DMS153 (cell line): ENCODE measurements at places on chromosomes 2 and 18.

DNA sequence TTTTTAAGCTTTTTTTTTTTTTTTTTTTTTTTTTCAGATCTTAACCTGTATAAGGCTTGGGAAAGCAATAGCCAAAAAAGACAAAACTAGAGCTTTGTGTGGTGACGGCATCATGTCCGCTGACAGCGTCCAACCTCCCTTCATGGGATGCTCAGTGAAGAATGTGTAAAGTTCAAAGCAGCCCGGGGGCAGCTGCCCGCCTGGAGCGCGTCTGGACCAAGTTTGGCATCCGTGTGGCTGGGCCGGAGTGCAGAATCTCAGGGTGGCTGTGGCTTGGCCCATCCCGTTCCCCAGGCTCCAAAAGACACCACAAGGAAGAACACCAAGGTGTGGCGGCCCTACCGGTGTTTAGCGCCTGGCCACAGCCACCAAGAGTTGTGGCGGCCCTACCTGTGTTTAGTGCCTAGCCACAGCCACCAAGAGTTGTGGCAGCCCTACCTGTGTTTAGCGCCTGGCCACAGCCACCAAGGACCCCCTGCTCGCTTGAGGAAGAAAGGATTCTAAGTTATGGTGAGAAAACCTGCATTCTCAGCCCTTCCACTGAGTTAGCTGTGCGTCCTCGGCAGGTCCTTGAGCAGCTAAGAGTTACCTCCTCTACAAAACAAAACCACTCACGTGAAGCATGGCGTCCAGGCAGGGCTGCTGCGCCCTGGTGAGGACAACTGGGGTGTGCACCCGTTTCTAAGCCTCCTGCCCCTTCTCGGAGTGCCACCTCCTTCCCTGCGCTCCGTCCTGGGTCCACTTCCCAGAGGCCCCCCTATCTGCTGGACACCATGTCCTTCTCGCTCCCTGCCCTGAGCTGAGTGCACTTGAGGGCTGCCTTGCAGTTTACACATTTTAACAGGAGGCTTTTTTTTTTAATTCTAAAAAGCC is 103.6 kb upstream of the SALL3 start:
- no peak for DNase-seq

GRCh38 chr2:203626952-203627681 is 79.3 kb upstream of the CD28 start:
- DNase-seq: no peak

DNA sequence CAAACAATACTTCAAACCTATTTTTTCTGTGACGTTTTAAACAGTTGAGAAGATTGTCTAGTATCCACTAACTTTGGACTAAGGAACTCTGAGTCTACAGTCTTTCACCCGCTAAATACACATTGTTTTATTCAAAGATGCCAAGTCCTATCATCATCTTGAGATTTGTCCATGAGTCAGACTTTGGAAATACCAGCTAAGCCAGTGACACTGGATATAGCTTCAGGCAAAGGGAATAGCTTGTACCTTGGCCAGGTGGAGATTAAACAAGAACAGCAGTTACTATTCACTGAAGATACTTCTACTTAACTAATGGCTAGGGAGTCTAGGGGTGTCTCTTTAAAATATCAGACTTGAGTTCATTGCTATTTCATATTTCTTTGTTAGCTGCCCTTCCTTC is 137.5 kb downstream of the COMMD1 start:
- no peak for DNase-seq

- DNase-seq: peak; percentile 52
Observed at GRCh38 chr2:237996021-237996593, 29.3 kb downstream of the UBE2F start.

- DNase-seq: no peak
Observed at GRCh38 chr2:168723275-168723899, 79.0 kb upstream of the NOSTRIN start.

DNA sequence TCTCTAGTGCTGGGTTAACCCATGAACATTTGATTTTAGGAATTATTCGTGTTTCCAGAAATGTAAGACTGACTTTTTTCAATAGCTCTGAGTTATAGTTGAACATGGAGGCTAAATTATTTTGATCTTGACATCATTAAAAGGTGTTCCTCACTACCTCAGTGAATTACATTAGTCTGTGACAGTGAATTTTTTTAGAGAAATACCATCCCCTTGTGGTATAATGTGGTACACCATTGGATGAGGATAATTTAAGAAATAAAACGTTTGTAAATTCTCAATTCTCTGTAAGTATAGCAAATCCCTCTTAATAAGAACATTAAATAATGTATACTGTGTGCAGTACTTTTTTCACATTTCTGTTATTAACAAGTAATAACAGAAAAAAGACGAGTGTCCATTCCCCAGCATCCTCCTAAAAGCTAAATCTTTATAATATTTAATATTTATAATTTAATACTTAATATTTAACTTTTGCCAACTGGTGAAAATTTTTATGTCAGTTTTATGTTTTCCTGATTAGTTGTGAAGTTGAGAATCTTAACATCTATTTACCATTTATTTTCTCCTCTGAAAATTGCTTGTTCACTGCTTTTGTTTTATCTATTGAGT is 70.3 kb upstream of the CWC22 start:
- DNase-seq: peak; percentile 29

- DNase-seq: no peak
Observed at GRCh38 chr2:16546128-16546754, 119.4 kb downstream of the CYRIA start.

DNA sequence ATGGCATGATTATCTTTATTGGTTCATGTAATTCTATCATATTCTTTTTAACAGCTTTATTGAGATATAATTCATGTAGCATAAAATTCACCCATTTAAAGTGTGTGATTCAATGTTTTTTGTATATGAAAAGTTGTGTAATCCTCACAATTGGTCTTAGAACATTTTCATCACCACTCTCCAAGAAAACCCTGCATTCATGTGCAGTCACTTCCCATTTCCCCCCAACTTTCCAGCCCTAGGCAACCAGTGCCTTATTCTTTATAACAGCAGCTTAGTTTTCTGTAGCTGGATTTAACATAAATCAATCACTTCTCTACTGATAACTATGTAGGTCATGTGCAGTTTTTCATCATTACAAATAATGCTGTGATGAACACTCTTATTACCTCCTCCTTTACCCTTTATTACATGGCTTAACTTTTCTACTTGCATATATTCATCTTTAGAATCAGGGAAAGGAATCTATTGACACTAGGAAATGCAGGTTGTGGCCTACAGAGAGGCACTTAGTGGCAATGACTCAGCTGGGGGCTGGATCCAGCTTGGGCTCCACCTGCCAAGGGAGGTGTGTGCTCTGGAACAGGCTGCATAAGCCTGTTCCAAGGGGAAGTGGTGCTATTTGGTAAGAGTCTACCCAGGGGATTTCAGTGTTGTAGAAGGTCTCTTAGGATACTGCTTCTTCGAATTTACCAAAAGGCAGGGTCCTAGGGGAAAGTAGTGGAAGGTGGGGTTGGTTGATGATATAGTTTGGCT is 89.1 kb downstream of the ETAA1 start:
- peak; percentile 43 for DNase-seq

- DNase-seq: no peak
Observed at GRCh38 chr2:88010136-88010535, 6.2 kb downstream of the RNU2-63P start.

GRCh38 chr2:44347526-44347925 is 13.8 kb downstream of the PREPL start:
- DNase-seq: no peak

GRCh38 chr18:51712821-51713220 is 515.3 kb upstream of the MEX3C start:
- no peak for DNase-seq

GRCh38 chr2:9331704-9332103 is 91.6 kb downstream of the ITGB1BP1 start:
- DNase-seq: no peak

DNA sequence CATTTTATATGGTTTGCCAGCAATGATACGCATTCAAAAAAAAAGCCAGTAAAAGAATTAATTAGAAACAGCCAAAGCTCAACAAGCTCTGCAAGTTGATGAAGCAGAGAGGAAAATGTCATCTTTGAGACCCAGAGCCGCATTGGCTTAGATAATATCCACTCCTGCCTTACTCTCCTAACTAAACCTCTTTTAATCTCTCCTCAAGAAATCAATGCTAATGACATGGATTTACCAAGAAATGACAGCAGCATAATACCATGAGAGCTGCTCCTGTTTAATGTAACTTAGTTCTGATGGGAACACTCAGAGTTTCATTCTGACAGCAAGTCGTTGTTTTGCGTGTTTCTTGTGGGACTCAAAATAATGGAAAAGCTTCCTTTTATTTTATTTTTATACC is 1099.4 kb upstream of the PIK3C3 start:
- DNase-seq: no peak

GRCh38 chr2:72292433-72292832 is 144.8 kb upstream of the CYP26B1 start:
- DNase-seq: no peak

- DNase-seq: peak; percentile 62
Observed at GRCh38 chr18:9943311-9943710, 29.5 kb downstream of the VAPA start.

DNA sequence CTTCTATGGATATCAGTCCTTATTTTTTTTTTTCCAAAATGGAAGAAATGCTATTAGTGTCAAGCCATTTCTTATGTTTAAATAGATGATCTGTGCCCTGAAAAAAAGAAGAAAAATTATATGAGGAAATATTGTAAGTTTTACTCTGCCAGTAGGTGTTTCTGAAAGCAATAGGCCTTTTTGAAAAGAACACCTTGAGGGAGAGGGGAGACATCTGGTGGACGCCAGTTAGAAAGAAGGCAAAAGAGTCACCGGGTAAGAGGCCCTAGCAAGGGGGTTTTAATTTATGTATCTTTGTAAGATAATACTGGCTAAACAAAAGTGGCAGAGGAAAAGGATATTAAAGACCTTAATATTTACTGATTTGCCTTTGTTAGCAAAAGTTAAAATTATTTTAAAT is 56.1 kb downstream of the DYNAP start:
- DNase-seq: peak; percentile 7

DNA sequence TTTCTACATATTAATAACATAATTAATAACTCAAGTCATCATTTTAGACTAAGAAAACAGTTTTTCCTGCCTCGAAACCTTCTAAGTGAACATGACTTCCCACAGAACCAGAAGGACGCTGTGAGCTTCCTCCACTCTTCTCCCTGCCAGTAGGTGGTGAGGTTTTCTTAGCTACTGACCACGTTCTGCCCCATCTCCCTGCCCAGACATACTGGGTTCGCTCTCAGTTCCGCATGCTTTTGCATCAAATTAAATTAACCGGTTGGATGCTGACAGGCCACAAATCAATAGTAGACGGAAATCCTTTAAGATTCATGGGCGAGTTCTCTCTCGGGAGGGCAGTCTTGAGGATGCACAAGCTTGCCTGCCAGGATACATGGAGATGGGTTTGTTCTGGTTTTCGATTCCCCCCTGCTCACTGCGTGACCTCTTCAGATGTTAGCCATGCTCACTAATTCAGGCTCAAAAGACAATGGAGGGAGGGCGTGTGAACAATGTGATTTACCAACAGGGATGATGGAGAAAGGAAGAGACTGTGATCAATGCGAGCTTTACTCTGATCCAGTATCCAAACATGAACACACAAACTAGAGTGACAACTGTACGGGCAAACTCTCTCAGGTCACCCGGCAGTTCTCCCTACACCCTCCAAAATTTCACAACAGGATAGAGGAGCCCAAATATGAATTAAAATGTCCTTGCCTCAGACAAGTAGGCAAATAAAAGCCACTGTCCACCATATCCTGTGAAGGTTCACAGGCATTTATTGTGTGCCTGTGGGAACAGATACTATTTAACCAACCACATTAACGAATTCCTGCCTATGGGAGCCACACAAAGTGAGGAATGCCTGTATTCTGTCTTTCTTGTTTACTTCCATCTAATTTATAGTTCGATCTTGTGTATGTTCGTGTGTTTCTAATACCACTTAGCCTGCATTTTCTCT is 375.7 kb downstream of the EIPR1 start:
- peak; percentile 8 for DNase-seq

DNA sequence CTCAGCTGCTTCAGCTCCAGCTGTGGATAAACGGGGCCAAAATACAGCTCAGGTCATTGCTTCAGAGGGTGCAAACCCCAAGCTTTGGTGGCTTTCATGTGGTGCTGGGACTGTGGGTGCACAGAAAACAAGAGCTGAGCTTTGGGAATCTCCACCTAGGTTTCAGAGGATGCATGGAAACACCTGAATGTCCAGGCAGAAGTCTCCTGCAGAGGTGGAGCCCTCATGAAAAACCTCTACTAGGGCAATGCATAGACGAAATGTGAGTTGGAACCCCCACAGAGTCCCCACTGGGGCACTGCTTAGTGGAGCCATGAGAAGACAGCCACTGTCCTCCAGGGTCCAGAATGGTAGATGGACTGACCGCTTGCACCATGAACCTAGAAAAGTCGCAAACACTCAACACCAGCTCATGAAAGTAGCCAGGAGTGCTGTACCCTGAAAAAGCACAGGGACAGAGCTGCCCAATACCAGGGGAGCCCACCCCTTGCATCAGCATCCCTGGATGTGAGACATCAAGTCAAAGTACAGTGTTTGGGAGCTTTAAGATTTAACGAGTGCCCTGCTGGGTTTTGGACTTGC is 147.9 kb upstream of the SOX11 start:
- DNase-seq: no peak

GRCh38 chr2:46569766-46570165 is 90.4 kb downstream of the TMEM247 start:
- no peak for DNase-seq

- DNase-seq: no peak
Observed at GRCh38 chr2:132692816-132693215, 22.8 kb upstream of the LYPD1 start.

- DNase-seq: no peak
Observed at GRCh38 chr2:13266166-13266565, 549.4 kb downstream of the TRIB2 start.

DNA sequence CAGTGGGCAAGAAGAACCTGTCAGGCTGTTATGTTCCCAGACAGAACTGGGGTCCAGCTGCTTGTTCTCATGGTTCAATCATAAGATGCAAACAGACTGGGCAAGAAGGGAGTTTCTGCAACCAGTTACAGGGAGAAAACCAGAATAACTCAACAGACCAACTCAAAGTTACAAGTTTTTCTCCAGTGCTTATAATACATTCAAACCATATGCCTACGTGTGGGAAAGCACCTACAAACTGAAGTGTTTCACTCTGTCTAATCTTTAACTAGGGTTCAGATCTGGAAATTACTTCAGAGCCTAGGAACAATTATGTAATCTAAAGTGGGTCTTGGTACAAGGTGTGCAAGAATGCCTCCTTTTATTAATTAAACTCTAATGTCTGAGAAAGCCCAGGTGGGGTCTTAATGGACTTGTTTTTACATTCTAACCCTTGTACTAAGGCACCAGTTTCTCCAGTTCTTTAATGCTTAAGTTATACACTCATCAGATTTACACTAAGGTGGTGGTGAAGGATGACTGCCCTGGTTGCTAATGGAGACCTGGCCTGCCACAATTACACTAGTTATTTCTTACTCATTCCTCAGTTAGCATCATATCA is 951.9 kb downstream of the TSN start:
- no peak for DNase-seq

DNA sequence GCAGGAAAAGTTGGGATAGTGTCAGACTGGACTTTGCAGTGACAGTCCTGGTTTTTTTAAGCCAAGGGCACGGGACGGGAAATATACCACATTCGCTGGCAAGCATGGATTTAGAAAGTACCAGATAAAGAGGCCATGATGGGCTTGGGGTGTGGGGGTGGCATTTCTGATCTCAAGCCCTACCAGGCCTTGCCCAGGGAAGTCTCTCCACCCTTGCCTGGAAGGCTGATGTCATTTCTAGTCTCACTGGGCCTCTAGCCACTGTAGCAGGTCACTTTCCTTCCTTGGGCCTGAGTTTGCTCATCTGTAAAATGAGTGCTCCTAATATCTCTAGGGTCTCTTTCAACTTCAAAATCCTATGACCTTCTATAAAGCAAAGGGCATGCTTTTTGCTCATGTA is 1.8 kb downstream of the ZBTB7C start:
- DNase-seq: no peak

- DNase-seq: no peak
Observed at GRCh38 chr2:118697781-118698180, 149.7 kb downstream of the EN1 start.
